ENCODE measurements at places on chromosomes 2 and 18.

DNA sequence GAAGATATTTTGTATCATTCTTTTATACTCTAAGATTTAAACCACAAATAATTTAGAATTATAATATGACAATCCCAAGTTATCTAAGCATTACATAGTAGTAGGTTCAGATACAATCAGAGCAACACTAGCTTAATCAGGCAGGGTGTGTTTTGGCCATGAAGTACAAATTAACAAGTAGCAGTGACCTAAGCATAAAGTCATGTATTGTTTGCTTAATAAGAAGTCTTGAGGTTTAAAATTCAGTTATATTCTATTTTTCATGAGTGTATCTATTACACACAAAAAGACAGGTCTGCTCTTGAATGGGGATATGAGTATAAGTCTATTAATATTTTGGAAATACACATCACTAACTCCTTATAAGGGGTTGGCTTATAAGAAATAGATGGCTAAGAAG is 39.9 kb downstream of the DYNAP start:
- no peak for DNase-seq

GRCh38 chr2:127639111-127639474 is 6.9 kb upstream of the GPR17 start:
- no peak for DNase-seq

DNA sequence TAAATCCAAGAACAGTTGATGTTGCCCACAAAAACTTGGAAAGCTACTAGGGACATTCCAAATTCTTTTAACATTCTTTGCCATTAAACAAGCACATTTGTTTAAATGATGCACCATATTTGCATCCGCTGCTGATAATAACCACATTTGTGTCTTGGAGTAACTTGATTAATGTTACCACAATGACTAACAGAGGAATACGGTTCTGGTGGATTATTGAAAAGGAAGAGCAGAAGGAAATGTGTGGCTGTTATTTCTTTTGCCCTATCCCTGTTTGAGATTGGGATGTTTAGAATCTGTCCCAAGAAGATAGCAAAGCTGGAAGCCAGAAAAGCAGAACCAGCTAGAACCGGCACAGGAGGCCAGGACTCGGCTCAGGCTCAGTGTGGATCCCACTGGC is 39.2 kb upstream of the RASGRP3 start:
- DNase-seq, result no peak

DNA sequence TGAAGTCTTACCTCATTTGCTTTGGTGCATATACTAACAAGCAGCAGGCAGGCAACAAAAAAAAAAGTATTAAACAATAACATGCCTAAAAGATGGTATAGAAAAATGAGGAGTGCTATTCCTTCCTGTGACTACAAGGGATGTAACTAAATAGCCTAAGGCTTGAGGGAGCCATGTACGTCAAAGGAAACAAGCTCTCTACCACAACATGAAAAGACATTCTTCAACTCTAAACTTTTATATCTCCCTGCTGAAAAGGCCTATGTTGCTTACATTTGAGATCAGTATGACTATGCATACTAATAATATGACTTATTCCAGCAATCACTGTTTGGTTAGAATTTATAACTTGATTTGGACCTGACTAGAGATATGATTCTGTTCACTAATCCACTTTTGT is 347.9 kb downstream of the ADCYAP1 start:
- no peak for DNase-seq

DNA sequence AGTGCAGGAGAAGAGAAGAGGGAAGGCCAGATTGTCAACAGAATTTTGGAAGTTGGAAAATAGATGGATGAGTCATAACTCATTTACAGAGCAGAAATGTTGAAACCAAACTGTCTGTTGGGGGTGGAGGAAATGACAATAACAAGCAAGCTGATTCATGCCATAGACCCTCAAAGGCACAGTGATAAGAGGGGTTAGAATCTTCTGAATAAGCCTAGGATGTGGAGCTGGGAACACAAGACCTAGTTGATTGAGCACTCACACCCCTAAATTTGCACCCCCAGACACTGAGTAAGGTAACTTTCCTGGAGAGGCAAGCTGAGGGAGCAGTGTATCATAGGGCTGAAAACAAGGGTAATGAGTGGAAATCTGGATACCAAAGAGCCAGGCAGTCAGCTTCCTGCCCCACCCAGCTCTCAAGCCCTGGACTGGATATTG is 141.4 kb downstream of the SCG2 start:
- no peak for DNase-seq

GRCh38 chr2:9263428-9263827 is 56.8 kb downstream of the ASAP2 start:
- DNase-seq, result no peak

DNA sequence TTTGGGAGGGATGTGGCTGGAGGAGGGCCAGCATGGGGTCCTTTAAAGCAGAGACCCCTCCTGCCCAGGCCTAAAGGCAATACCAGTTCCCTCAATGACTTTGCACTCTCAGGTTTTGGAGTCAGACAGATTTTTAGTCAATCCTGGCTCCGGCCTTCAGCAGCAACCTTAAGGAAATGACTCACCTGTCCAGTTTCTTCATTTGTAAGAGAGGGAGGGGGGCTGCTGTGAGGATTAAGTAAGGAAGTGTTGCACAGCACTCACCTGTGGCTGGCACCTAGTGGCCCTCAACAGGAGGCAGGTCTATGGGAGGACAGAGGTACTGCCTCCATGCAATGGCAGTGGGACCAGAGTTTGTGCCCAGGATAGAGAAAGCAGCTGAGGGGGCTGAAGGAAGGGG is 13.7 kb downstream of the CNGA3 start:
- DNase-seq, result no peak

GRCh38 chr2:127216593-127216992 is 3.5 kb downstream of the CYP27C1 start:
- DNase-seq, result no peak

GRCh38 chr2:37843556-37843955 is 81.5 kb upstream of the RMDN2 start:
- DNase-seq, result no peak

DNA sequence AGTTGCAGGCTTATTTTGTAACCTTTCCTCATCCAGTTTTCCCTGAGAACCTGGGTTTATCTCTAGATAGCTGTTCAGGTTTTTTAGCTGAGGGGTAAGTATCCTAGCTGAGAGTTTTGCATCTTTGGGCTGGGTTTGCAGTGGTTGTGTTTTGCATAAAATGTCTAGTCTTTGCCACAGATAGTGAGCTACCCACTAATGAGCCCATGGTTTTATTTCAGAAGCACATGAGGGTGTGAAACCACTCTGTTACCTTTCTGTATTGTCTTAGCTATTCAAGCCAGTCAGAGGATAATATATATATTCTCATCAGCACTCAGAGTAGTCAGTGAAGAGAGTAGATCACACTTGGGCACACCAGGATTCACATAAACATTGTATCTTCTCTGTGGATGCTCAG is 24.6 kb upstream of the TXNDC2 start:
- no peak for DNase-seq

- no peak for DNase-seq
Measured at GRCh38 chr2:201797175-201797840, 9.0 kb upstream of the CDK15 start.

GRCh38 chr18:10499230-10499629 is 26.6 kb upstream of the NAPG start:
- no peak for DNase-seq

DNA sequence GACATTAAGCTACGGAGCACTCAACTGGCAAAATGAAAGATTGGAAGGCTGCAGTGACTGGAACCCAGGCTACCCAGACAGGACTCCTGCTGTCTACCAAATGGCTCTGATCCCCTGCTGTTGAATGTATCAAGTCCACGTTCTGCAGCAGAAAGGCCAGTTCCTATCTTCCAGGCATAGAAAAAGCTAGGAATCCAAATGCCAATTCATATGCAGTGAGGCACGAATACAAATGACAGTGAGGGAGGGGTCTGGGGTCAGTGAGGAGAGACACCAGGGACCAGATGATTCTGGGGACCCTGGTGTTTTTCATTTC is 5.3 kb downstream of the NRP2 start:
- DNase-seq, result no peak

DNA sequence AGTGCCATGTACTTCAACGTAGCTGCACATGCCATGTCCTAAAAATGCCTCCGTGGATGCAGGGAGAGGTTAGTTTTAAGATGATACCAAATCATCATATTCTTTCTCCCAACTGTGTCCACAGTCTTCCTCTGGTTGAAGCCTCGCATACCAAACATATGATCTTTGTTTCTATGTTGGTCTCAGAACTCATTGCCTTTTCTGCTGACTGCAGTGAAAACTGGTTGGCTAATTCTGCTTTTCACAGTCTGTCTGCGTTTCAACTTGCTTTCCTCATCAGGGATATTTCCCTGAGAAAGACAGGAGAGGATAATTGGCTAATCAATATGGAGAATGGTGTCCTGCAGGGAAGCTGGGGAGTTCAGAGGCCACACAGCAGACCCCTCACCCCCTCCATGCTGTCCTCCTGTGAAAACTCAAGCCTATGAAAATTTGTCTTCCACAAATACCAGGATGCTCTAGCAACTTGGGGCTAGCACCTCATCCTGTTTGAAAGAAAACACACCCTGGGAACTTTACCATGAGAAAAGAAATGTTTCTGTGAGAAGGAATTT is 192.2 kb upstream of the PXDN start:
- no peak for DNase-seq

DNA sequence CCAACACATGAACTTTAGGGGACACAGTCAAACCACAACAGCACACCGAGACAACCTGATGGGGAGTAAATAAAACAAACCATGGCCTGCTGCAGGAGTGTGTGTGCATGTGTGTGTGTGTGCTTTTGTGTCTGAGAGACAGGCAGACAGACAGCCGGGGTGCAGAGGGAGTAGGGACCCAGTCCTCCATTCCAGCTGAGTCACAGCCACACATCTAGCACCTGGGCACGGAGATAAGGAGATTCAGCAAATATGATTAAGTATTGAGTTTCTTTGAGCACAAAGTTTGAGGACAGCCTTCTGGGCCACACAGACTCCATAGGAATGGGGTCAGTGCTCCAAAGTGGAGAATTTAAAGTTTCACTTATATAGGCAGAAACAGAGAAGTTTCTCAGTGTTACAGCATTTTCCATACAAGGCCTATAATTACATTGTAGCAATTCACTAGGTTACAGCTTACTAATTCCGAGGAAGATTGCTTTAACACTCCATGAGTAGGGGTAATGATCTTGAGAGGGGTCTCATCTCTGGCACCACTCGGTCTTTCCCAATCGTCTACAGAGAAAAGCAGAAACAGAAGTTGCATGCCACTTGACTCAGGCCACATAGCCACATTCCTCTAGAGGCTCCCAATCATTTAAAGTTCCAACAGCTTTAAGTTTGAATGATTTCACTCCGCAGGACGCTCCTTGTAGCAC is 30.8 kb upstream of the PRLH start:
- no peak for DNase-seq

- peak; percentile 72 for DNase-seq
Measured at GRCh38 chr2:9554921-9555296, 721 bp downstream of the ADAM17 start.

GRCh38 chr2:156430980-156431358 is 5.2 kb upstream of the GPD2 start:
- DNase-seq, result no peak

- DNase-seq, result no peak
Measured at GRCh38 chr2:241088376-241088775, 13.7 kb downstream of the MTERF4 start.

DNA sequence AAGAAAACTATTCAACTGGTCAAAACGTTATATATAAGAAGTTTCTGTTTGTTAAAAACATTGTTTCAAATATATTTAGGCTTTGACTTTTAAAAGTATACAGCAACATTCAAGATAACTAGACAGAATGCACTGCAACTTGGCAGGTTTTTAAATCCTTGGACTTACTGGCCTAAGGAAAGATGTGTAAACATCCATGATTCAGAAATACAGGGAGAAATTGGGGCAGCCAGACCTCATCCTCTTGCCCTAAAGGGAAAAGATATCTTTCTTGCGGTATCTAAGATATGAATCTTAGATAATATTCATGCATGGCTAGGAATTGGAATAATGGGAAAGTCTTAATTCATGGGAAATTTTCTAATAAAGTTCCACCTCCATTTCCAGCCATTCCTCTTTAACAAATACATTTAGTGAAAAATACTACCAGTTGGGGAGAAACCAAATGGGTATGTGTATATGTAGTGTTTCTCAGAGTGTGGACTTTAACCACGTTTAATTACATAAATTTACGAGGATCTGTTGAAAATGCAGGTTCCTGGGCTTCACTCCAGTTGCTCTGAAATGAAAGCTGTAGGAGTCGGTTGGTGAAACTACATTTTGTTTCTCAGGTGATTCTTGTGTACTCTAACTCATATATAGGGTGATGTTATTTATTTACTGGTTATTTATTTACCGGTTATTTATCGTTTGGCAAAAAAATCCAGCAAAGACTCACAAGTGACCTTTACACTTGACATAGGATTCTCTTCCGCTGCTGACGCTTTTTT is 587 bp upstream of the TANK start:
- no peak for DNase-seq

DNA sequence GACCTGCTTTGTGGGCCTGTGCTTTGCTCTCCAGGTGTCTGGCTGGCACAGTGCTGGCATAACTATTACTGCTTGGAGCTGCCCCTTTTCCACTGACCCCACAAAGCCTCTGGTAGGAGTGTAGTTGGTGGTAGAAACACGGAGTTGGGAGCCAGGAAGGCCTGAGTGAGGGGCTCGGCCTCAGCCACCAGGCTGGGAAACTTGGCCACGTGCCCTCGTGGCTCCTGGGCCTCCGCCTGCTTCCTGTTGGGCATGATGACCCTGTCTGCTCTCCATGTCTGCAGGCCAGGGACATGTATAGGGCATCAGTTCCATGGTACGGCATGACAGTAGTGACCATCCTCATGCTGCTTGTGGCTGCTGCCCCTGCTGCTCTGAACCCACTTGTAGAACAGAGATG is 241.2 kb downstream of the FAM210A start:
- DNase-seq, result no peak

DNA sequence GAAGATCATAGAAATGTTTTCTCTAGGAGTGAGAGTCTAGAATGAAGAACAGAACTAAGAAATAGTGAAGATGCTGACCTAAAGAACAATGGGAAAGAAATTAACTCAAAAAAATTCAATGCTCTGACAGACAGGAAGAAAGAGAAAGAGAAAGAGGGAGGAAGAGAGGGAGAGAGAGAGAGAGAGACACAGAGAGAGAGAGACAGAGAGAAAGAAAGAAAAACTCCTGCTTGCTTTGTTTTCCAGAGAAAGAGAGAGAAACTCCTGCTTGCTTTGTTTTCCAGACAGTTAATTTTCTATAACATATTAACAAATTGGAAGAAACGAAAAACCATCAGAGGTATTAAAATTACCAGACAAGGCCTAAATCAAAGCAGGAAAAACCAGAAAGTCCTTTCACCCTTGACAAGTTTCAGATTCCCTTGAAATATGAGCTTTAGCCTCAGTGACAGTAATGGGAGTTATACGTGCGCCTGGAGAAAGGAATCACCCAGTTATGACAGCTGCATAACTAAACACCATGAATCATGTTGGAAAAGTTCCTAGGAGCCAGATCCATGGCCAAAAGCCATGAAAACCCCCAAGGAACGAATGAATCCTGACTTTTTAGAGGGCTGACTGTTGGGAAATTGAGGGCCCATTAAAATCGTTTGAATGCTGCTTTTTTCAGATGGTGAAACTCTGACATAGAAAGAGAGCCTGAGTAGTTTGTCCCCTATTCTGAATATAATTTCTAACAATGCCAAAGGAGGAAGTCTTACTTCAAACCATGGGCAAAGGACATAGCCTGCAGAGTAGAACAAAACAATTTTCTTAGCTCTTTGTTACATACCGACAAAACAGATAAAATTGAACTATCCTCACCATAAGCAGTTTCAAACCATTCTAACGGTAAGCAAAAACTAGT is 228.6 kb upstream of the CHST9 start:
- DNase-seq, result no peak

Measured in activated effector memory CD4-positive, alpha-beta T cell treated with anti-CD3 and anti-CD28 coated beads, Interleukin-2, amount 50 U/mL, for 16 hours (primary cell).